Stimulated activated CD4-positive, alpha-beta T cell treated with anti-CD3 and anti-CD28 coated beads, Interleukin-4, amount 100 ng/mL, for 1 hour (primary cell): ENCODE measurements at places on chromosomes 1 and 21.

GRCh38 chr1:65845535-65846060 lies 52.9 kb downstream of the PDE4B start:
- no peak for DNase-seq

- peak; percentile 42 for DNase-seq
Observed at GRCh38 chr1:19484338-19484797, 971 bp downstream of the CAPZB start.

- DNase-seq = no peak
Observed at GRCh38 chr1:204511366-204511765, 4.8 kb upstream of the MDM4 start.

GRCh38 chr1:6097824-6098223 lies 52.1 kb downstream of the KCNAB2 start:
- no peak for DNase-seq

- no peak for DNase-seq
Observed at GRCh38 chr1:22413799-22414198, 37.9 kb upstream of the ZBTB40 start.

GRCh38 chr1:164702216-164702615 lies 143.2 kb downstream of the PBX1 start:
- DNase-seq = no peak

DNA sequence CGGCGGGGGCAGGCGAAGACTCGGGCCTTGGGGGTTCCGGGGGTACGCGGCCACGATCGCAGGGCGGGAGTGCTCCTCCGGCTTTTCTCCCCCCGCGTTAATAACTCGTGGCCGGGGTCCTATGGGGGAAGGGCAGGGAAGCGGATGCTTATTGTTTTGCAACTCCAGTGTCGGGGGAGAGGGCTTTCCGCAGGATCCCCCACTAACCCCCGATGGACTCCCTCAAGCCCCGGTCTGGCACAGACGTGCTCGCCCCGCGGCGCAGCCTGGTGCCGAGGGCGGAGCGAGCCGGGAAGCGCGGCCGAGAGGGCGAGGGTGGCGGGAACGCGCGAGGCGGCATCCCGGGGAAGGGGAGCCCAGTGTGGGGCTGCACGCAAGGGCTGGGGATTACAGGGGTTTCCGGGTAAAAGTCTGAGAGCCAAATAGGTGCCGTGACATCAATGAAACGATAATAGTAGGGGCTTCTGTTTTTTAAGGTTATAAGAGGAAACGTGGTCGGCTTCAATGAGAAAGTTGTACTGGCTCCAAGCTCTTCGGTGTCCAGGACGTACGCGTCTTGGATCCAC lies 772 bp downstream of the UCK2 start:
- peak; percentile 57 for DNase-seq

- no peak for DNase-seq
Observed at GRCh38 chr1:56070601-56071000, 508.8 kb downstream of the PLPP3 start.

GRCh38 chr1:242240077-242240476 lies 241.2 kb upstream of the MAP1LC3C start:
- DNase-seq = no peak

DNA sequence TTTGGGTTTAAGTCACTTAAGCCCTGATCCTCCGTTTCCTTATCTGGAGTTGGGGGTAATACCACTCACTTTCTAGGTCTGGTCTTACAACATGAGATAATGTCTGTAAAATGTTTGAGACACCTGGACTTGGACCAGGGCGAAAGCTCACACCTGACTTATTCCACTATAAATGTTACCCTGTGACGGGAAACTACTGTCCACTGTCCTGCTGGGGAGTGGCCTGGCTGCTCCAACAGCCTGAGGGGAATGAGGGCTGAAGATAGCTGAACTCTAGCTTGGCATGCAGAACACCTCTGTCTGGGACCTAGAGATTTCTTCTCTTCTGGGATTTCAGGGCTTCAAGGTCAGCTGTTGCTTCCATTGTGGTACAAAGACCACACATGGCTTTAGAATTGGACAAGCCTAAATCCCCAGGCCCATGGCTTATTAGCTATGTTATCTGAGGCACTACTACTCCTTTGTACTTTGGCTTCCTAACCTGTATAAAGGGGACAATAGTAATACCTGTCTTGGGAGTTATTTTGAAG lies 9.5 kb upstream of the A3GALT2 start:
- no peak for DNase-seq

DNA sequence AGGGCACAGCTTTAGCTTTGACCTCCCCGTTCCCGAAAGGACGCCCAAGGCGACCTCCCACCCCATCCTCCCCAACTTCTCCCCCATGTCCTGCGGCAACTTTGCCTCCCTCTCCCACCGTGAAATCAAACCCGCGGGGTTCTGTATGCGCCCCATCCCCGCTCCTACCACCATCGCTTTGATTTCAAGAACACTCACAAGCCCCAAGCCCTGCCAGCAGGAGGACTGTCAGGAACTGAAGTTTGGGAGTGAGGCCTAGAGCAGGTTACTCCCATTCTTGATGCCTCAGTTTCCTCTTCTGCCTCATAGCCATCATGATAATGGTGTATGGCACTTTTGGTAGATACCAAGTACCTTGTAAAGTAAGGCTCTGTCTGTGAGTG lies 2.3 kb downstream of the PTPRU start:
- no peak for DNase-seq

DNA sequence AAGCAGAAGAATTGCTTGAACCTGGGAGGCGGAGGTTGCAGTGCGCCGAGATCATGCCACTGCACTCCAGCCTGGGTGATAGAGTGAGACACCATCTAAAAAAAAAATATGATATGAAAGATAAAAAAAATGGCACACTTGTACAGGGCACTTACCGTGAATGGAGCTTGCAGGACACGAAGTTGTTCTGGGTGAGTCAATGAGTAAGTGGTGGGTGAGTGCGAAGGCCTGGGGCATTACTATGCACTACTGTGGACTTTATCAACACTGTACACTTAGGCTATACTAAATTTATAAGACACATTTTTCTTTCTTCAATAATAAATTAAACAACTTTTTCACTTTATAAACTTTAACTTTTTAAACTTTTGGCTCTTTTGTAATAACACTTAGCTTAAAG lies 37.0 kb downstream of the TNFRSF8 start:
- no peak for DNase-seq

- DNase-seq = no peak
Observed at GRCh38 chr1:61332196-61332753, 249.9 kb downstream of the NFIA start.

GRCh38 chr1:35633547-35633946 lies 7.8 kb downstream of the PSMB2 start:
- no peak for DNase-seq

GRCh38 chr1:89719502-89720306 lies 86.8 kb downstream of the LRRC8C start:
- DNase-seq = no peak

- no peak for DNase-seq
Observed at GRCh38 chr1:41003127-41003639, 18.3 kb downstream of the SLFNL1 start.

DNA sequence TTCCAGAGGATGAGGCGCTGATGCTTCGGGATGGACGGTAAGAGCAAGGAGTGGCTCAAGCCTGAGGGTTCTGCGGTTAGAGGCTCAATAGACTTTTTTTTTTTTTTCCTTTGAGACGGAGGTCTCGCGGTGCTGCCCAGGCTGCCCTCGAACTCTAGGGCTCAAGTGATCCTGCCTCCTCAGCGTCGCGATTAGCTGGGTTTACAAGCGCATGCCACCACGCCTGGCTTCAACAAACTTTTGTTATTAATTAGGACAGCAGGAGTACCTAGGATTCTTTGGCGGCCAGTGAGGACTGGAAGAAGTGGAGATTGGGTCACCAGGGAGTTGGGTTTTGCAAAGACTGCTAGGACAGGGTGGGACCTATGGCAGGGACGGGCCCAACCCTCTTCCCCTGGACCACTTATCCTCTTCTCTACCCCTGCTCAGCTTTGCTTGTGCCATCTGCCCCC lies 587 bp downstream of the SCNM1 start:
- DNase-seq = no peak

DNA sequence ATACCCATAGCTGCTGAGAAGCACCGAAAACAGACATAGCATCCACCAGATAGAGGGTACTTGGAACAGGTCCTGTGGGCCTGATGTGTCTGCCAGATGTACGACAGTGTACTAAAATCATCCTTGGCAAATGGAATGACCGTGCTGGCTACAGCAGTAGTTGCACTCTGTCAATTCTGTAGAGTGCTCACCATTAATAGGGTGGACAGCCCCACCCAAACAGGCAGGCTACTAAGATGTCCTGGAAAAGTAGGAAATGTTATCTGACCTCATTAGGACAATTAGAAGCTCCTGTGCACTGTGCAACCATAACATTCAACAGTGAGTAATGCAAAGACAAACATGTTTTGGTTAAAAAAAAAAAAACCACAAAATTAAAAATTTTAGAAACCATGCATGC lies 106.2 kb downstream of the PTPN14 start:
- DNase-seq = no peak

- DNase-seq = no peak
Observed at GRCh38 chr21:19124691-19125090, 721.1 kb upstream of the TMPRSS15 start.
